ENCODE measurements at places on chromosomes 2 and 18. TPM values are rescaled to one million over a fixed set of nuclear protein-coding genes. Genes with fewer than 3 reads are reported as not detected.

DNA sequence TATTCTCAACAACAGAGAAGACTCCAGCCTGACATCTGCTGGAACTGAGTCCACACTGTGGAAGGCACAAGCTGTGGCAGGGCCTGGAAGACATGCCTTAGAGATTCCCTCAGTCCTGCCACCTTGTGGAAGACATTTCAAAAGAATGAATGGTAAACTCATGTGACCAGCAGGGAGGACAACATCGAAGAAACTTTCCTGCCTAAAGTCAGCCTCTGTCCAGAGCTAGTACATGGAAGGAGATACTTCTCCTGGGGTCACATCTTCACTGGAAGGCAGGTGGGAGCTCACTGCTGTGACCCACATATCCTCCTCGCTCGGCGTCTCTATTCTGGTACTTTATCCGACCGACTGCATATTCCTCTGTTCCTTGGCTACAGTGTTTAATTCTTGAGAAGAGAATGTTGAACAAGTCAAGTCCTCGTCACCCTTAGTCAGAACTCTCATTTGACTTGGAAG is 59.5 kb downstream of the PUM2 start:
- no peaks in the 10 kb centered on the region for H3K27me3 ChIP-seq
- no peak overlapping the region for H3K4me3 ChIP-seq
- peaks cover 7% of the 10 kb centered on the region for H3K36me3 ChIP-seq
- no peak for DNase-seq
- H3K27ac ChIP-seq = peak overlapping the region; percentile 44

DNA sequence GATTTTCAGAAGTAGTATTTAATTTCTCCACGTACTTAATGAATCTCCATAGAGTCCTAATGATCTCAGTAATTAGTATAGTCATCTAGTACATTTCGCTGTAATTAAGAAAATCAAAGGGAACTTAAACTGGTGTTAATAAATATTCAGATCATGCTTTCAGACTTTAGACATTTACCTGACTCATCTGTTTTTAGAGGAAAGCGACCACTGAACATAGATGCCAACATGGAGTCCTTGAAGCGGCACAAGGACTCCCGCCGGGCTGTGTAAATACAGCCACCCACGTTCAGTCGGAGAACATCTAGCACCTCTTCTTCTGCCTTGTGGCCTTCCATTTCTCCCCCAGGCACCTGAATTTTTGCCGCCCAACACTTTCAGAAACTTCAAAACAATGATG is 3.2 kb downstream of the KCTD18 start:
- H3K27me3 ChIP-seq = no peaks in the 10 kb centered on the region
- H3K36me3 ChIP-seq = peaks cover 11% of the 10 kb centered on the region
- H3K27ac ChIP-seq = peak overlapping the region; percentile 3
- no peak for DNase-seq
- H3K4me3 ChIP-seq = no peak overlapping the region
- peaks cover 8% of the 10 kb centered on the region for H3K4me1 ChIP-seq

DNA sequence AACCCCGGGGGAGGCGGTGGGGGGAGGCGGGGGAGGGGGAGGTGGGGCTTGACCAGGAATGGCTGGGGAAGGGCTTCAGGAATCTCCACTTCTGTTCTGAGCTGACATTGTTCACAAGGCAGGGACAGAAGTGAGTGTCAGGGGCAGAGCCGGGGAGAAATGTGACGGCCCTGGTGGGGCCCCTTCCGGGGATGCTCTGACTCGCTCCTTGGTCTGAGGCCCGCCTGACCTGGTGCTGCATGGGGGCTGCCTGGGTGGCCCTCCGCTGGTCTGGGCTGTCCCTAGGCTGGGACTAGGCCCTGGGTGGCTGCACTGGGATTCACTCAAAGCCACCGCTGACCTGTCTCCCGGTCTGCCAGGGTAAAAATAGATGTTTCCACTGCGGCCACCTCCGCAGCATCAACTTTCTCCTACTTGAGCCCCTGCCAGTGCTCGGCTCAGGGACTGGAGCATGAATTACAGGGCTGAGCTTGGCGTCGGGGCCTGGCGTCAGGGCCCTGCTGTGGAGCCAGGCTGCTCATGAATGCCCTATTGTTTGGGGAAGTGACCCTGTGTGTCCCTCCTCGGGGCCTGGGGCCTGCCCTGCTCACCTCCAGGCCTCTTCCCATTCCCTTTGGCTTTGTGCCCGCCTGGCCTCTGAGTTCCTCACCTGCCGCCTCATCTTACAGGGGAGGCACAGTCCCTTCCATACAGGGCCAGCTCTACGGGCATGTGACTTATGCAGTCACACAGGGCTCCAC is 247.5 kb downstream of the DYSF start:
- H3K4me1 ChIP-seq = peaks cover 32% of the 10 kb centered on the region
- H3K27ac ChIP-seq = no peak overlapping the region
- H3K27me3 ChIP-seq = peaks cover 13% of the 10 kb centered on the region

DNA sequence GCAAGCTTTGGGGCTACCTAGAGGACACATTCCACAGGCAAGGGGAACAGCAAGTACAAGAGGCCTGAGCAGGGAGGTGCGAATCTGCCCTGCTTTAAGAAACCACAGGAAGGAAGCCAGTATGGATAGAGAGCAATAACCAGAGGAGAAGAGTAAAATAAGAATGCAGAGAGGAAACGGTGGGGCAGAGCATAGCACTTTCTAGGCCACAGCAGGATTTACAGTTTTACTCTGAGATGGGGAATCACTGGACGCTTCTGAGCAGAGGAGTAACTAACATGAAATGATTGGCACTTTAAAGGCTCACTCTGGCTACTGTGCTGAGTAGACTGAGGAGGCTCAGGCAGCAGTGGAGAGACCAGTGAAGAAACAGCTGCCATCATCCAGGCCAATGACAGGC is 23.8 kb downstream of the AAK1 start:
- no peaks in the 10 kb centered on the region for H3K27me3 ChIP-seq
- H3K36me3 ChIP-seq = no peaks in the 10 kb centered on the region
- H3K27ac ChIP-seq = no peak overlapping the region
- no peak overlapping the region for H3K4me3 ChIP-seq
- DNase-seq = no peak

DNA sequence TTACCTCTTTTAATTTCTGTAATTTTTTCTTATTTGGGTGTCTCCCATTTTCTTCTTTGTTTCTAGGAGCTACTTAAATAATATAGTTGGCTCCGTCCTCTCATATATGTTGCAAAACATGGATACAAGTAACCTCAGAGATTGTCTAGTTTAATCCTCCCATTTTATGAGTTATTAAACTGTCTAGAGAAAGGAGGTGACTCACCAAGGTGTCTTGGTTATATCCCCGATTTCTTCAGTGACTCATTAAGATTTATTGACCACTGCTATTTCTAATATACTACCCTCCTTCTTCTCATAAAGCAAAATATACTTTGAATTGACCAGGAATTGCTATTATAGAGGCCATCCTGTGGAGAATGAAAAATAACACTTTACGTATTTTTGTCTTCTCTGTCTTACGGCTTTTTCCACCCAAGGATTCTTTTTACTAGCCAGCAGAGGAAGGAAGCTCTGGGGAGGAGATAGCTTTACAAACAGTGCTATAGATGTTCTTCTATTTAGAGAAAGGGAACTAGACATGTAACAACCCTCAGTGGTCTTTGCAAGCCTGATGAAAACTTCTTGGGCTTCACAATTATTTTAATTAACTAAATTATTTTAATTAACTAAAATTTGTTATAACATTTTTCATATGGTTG is 300.4 kb upstream of the TNP1 start:
- peaks cover 12% of the 10 kb centered on the region for H3K27me3 ChIP-seq

COLEC12 gene
- 61.3 TPM for total RNA-seq

Data from type B pancreatic cell (in vitro differentiated cells).